Memory B cell (primary cell): ENCODE measurements at places on chromosomes 5 and 9.

DNA sequence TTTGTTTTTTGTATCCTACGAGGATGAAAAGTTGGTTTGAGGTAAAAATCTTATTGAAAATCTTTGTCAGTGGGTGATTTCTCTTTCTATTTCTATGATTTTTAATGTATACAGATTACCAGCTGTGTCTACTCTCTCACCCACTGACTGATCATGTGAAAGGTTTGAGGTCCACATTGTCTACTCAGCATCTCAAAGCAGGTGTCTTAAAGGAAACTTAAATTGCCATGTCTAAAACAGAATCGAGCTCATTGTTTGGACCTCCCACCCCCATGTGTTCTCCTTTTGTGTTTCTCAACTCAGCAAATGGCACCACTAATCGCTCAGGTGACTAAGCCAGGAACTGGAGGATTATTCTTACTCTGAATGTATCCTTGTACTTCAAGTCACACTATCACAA lies 121.5 kb downstream of the YTHDC2 start:
- H3K4me1 ChIP-seq: no peaks in the 10 kb centered on the region
- H3K27me3 ChIP-seq: peaks cover 4% of the 10 kb centered on the region
- no peak overlapping the region for H3K27ac ChIP-seq
- no peaks in the 10 kb centered on the region for H3K36me3 ChIP-seq
- DNase-seq: no peak

DNA sequence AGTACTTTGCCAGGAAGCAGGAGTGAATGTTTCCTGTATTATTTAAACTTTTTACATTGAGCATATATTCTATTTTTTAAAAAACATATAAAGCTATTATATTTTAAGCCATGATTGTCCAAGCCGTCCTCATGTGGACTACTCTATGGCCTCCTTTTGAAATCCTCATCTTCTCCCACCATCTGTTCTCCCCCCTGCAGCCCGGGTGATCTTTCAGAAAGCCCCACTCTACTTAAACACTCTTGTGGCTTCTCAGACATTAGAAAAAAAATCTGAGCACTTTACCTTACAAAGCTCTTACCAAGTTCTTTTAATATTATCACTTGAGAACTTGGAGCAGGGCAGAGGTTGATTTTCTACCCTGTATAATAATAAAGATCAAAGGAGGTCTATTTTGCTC lies 95.4 kb downstream of the CAVIN4 start:
- H3K36me3 ChIP-seq: no peaks in the 10 kb centered on the region
- peaks cover 3% of the 10 kb centered on the region for H3K4me1 ChIP-seq
- H3K27ac ChIP-seq: no peak overlapping the region
- peaks cover 3% of the 10 kb centered on the region for H3K27me3 ChIP-seq

DNA sequence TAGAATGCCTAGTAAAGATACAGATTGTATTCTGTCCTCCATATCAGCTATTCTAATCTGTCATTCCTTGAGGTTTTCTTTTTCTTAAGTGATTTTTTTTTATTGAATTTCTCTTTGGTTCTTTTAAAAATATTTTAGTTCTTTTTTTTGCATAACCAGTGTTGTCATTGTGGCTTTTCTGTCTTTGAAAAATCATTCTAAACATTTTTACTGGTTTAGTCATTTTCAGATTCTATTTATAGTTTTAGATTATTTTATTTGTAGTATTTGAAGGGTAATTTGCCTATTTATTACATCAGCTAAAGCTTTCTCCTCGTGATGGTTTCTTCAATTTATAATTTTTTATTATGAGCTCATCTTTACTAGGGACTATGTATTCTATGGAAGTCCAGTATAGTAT lies 78.1 kb downstream of the NDUFAF2 start:
- H3K4me1 ChIP-seq: peaks cover 6% of the 10 kb centered on the region
- DNase-seq: no peak
- H3K27me3 ChIP-seq: no peaks in the 10 kb centered on the region
- no peak overlapping the region for H3K4me3 ChIP-seq
- peaks cover 12% of the 10 kb centered on the region for H3K36me3 ChIP-seq

GRCh38 chr9:101354143-101354764 lies 30.6 kb downstream of the BAAT start:
- H3K36me3 ChIP-seq: no peaks in the 10 kb centered on the region
- no peak for DNase-seq
- H3K4me1 ChIP-seq: no peaks in the 10 kb centered on the region

- no peak overlapping the region for H3K4me3 ChIP-seq
- H3K4me1 ChIP-seq: peaks cover 16% of the 10 kb centered on the region
- no peak overlapping the region for H3K27ac ChIP-seq
- DNase-seq: no peak
- no peaks in the 10 kb centered on the region for H3K36me3 ChIP-seq
Measured at GRCh38 chr5:94748212-94748611, 129.7 kb downstream of the SLF1 start.

GRCh38 chr5:169174923-169175322 lies 126.0 kb downstream of the SLIT3 start:
- peaks cover 1% of the 10 kb centered on the region for H3K27me3 ChIP-seq
- no peak overlapping the region for H3K4me3 ChIP-seq
- H3K4me1 ChIP-seq: no peaks in the 10 kb centered on the region
- no peaks in the 10 kb centered on the region for H3K36me3 ChIP-seq

DNA sequence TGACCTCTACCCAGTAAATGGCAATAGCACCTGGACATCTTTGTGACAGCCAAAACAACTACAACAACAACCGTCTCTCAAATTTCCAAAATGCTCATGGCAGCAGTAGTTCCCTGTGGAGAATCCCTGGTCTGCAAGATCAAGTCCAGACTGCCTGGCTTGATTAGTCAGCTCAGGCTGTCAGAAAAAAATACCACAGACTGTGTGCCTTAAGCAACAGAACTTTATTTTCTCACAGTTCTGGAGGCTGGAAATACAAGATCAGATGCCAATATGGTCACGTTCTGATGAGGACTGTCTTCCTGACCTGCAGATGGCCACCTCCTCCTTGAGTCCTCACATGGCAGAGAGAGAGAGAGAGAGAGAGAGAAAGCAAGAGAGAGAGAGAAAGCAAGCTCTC lies 52.3 kb upstream of the MOCS2 start:
- H3K4me1 ChIP-seq: no peaks in the 10 kb centered on the region
- no peak overlapping the region for H3K27ac ChIP-seq
- DNase-seq: no peak
- H3K36me3 ChIP-seq: no peaks in the 10 kb centered on the region
- H3K4me3 ChIP-seq: no peak overlapping the region

DNA sequence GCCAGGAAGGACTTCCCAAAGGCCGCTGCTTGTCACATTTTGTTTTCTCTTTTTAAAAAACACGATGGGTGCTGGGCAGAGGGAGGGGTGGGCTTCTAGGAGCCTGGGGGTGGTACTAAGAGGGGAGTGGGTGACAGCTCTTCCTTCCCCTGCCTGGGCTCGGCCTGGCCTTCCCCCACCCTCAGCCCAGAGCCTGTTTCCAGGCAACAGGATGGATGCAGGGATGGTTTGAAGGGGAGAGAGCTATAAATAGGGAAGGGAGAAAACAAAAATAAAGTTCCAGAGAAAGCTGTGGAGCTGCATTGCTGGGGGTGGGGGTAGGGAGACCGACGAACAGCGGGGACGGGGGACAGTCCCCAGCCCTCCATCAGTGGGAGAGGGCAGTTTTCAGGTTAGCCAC lies 6.6 kb upstream of the GPRIN1 start:
- no peaks in the 10 kb centered on the region for H3K36me3 ChIP-seq
- peaks cover 39% of the 10 kb centered on the region for H3K27me3 ChIP-seq
- H3K4me1 ChIP-seq: peaks cover 5% of the 10 kb centered on the region
- no peak for DNase-seq
- H3K27ac ChIP-seq: no peak overlapping the region
- no peak overlapping the region for H3K4me3 ChIP-seq

GRCh38 chr5:59553992-59554391 lies 339.5 kb downstream of the PDE4D start:
- H3K27ac ChIP-seq: no peak overlapping the region
- DNase-seq: no peak
- no peaks in the 10 kb centered on the region for H3K27me3 ChIP-seq
- H3K4me3 ChIP-seq: no peak overlapping the region
- H3K4me1 ChIP-seq: peaks cover 5% of the 10 kb centered on the region
- H3K36me3 ChIP-seq: no peaks in the 10 kb centered on the region

DNA sequence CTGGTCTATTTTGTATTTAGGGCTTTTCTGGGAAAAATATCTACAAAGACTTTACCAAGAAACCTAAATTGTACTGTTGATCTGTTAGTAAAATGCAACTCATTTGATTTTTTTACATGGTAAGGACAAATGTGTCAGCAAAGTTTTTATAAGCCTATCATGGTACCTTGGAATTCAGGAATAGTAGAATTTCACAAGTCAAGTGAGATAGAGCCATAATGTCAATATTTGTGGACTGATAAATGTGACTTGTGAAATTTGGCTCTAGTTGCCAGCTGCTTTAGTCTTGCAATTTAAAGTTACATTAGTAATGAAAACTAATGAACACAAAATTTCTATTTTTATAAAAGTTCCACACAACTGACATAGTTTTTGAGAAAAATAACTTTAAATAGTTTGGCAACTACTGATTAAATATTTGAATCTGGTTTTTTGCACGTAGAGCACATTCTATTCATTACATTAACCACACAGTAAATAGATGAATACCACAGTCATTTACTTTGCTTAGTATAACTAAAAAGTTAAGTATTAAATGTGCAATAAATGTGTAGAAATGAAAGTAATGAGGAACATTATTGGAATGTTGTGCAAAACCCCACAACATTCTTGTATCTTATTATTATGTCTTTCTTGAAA lies 41.2 kb upstream of the RIOK2 start:
- H3K4me3 ChIP-seq: no peak overlapping the region
- H3K27me3 ChIP-seq: peaks cover 1% of the 10 kb centered on the region
- no peak overlapping the region for H3K27ac ChIP-seq
- DNase-seq: no peak
- no peaks in the 10 kb centered on the region for H3K36me3 ChIP-seq
